ENCODE measurements at places on chromosomes 11 and 22. TPM values are rescaled to one million over a fixed set of nuclear protein-coding genes. Genes with fewer than 3 reads are reported as not detected.

The TMPRSS6 gene
- 1.3 TPM for total RNA-seq

The VPS11 gene
- total RNA-seq: 30.1 TPM

The IGLL1 gene
- 0.42 TPM for total RNA-seq

The NKAPD1 gene
- total RNA-seq: 20.6 TPM

The PPFIBP2 gene
- total RNA-seq: 7.8 TPM

The SCN3B gene
- not detected for total RNA-seq

The DTX4 gene
- 0.12 TPM for total RNA-seq

The PRG3 gene
- not detected for total RNA-seq

The OR5B21 gene
- 0.44 TPM for total RNA-seq

The FGF19 gene
- total RNA-seq: not detected

The LRP5 gene
- total RNA-seq: 15.6 TPM

The RCOR2 gene
- 0.16 TPM for total RNA-seq

The PGA5 gene
- not detected for total RNA-seq

- no peak for DNase-seq
These were observed 468.2 kb downstream of the MIAT start for GRCh38 chr22:27125539-27125938.

GRCh38 chr22:37860796-37861421 lies 11.7 kb downstream of the EIF3L start:
- DNase-seq: no peak

- no peak for DNase-seq
These were observed 3.9 kb downstream of the FDX1 start for GRCh38 chr11:110433393-110434333.

GRCh38 chr11:72433455-72434036 lies 785 bp downstream of the CLPB start:
- no peak for DNase-seq

GRCh38 chr22:39170825-39171622 lies 18.5 kb upstream of the CBX7 start:
- peak; percentile 87 for DNase-seq

- peak; percentile 26 for DNase-seq
These were observed 81.8 kb upstream of the KCNQ1OT1 start for GRCh38 chr11:2781408-2782274.

- no peak for DNase-seq
These were observed 86.6 kb downstream of the RTL6 start for GRCh38 chr22:44411226-44412135.

GRCh38 chr11:108698844-108699642 lies 34.2 kb downstream of the DDX10 start:
- DNase-seq: no peak

DNA sequence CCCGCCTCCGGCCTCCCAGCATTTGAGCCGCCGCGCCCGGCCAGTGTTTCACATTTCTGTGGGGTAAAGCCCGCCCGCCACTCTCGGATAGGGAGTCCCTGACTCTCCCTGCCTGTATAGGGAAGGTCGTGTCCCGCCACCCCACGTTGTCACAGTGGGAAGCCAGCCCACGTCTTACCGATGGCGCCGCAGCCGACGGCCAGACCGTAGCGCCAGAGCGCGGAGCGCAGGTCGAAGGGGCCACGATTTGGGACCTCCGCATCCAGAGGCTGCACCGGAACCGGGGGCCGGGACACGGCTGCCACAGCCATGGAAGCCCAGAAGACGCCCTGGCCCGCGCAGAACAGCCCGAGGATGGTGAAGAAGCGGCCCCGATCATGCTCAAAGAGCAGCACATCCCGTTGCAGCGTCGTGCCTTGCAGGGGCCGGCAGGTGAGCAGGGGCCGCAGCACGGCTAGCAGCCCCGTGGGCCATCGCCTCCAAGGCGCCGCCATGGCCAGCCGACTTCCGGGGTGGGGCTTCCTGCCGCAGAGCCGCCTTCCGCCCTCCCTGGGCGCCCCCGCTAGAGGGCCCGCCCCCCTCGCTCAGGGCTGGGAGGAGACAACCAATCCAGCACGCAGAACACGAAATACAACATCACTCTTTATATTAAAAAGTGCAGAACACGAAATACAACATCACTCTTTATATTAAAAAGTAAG lies at the start of gene TMEM223:
Gene TMEM223, minus strand, starts transcription at position 506 of the 701 bp plus-strand sequence. Its CDS starts 12 bp downstream, at position 494.
- peak; percentile 94 for DNase-seq

DNA sequence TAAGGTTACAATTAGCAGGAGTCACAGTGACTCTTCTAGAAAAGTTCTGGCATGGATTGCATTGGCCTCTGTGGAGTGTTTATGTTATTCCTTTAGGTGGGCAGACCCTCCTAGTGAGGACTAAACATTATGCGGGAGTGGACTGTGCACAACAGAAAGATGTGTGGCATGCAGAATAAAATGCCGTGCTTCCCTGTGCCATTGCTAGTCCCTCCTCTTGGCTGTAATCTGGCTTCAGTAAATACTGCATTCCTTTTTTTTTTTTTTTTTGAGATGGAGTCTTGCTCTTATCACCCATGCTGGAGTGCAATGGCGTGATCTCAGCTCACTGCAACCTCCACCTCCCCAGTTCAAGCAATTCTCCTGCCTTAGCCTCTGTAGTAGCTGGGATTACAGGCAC lies 45.0 kb downstream of the SLC5A1 start:
- DNase-seq: no peak

- DNase-seq: no peak
These were observed 59.5 kb upstream of the PRSS23 start for GRCh38 chr11:86740628-86741483.

GRCh38 chr11:132719684-132720083 lies 812.6 kb downstream of the OPCML start:
- DNase-seq: no peak

GRCh38 chr22:45993841-45994240 lies 16.9 kb upstream of the WNT7B start:
- no peak for DNase-seq

DNA sequence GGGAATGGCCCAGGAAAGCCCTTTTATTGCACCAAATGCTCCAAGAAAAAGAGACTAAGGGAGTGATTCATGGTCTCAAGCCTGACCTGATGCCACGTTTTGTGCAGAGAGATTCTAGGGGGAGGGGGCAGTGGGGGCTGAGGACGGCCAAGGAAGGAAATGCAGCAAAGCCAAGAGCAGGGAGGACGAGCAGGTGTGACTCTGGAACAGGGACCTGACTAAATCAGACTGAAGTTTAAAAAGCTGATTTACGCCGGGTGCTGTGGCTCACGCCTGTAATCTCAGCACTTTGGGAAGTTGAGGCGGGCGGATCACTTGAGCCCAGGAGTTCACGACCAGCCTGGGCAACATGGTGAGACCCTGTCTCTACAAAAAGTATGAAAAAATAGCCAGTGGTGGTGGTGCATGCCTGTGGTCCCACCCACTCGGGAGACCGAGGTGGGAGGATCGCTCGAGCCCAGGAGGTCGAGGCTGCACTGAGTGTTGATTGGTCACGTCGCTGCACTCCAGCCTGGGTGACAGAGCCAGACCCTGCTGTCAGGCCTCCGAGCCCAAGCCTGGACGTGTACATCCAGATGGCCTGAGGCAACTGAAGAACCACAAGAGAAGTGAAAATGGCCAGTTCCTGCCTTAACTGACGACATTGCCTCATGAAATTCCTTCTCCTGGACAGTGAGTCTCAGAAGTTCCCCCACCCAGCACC lies 10.8 kb upstream of the IFITM3 start:
- peak; percentile 45 for DNase-seq

- peak; percentile 73 for DNase-seq
These were observed 670 bp downstream of the NEFH start for GRCh38 chr22:29480512-29481264.

DNA sequence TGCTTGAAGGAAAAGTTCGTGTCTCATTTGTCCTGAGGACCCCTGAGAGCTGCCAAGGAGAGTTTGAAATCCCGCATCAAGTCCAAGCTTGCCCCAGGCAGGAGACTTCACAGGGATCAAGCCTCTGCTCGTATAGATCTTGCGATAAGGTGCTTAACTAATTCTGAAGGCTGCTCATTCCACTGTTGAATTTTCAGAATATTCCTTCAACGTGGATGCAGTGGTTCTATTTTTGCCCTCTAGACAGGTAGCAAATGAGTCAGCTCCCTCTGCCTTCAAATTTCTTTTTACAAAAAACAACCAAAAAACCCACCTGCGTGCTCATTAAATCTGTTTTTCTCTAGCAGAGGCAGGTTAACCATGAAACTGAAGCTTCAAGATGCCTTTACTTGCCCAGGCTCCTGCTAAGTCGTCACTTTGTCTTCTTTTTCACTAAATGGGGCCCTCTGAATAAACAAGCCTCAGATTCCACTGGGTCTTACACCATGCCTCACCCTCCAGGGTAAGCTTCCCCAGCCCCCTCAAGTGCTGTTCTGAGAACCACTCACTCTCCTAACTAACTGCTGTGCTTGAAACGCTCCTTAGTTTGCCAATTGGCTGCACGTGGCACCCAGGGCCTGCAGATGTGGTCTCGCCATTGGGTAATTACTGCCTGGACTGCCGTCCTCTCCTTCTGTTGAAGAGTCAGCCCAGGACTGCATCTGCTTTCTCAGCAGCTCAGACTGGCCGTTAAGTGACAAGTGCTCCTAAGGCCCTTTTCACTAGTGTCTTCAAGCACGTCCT lies 105.0 kb downstream of the TRPC6 start:
- no peak for DNase-seq

DNA sequence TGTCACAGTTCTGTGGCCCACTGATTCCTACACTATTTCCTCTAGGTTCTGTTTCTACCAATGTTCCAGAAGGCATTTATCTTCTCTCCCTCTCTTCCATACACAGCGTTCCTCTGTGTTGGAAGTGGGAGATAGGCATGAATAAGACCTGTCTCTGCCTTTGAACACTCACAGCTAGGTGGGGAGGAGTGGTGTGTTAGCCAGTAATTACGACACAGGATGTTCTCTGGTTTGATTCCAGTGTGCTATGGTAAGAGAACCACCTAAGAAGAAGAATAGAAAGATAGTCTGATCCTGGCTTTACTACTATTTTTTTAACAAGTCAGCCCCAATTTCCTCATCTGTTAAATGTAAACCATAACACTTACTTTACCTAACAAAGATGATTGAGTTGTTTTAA lies 200.2 kb upstream of the MTMR2 start:
- DNase-seq: no peak

GRCh38 chr22:46830841-46831240 lies 68.4 kb downstream of the TBC1D22A start:
- DNase-seq: no peak

GRCh38 chr11:113932788-113933187 lies 28.2 kb downstream of the HTR3B start:
- no peak for DNase-seq

GRCh38 chr11:30919389-30920152 lies 333.4 kb upstream of the MPPED2 start:
- no peak for DNase-seq

GRCh38 chr11:810040-810567 lies 337 bp downstream of the RPLP2 start:
- DNase-seq: no peak

GRCh38 chr11:119027561-119028345 lies 2.9 kb downstream of the SLC37A4 start:
- DNase-seq: no peak

DNA sequence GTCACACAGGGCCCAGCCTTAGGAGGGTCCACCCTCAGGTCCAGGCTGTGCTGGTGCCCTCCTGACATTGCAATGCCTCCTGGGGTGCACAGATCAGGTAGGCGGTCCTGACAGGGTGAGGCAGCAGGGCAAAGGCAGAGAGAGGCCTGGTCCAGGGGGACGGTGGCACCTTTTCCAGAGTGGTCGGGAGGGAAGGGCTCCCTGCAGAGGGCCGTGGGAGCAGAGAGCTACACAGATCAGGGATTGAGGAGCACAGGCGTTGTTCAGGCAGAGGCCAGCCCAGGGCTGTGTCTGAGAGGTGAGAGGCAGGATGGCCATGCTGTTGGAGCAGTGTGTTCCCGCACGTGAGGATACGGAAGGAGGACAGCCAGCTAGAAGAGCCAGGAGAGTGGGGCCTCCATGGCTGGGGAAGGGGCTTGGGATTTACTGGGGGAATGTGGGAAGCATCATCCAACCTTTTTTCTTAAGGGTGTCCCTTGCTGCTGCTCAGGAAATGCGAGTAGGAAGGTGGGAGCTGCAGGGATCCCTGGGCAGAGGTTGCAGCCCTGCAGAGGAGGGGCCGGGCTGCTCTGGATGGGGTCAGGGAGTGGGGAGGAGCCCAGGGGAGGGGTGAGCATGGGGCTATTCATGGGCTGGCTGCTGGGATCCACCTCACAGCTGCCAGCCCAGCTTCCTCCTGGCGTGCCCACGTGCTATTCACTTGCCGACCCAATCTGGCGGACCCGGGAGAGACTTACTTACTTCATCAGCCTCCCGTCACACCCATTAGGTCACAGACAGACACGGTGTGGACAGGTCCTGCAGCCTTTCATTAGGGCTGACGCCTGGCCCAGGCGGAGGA lies 1516.4 kb downstream of the TBC1D22A start:
- no peak for DNase-seq

GRCh38 chr11:114157476-114158050 lies 98.1 kb downstream of the ZBTB16 start:
- no peak for DNase-seq

- DNase-seq: peak; percentile 74
These were observed 201.2 kb upstream of the E2F8 start for GRCh38 chr11:19441752-19442553.

DNA sequence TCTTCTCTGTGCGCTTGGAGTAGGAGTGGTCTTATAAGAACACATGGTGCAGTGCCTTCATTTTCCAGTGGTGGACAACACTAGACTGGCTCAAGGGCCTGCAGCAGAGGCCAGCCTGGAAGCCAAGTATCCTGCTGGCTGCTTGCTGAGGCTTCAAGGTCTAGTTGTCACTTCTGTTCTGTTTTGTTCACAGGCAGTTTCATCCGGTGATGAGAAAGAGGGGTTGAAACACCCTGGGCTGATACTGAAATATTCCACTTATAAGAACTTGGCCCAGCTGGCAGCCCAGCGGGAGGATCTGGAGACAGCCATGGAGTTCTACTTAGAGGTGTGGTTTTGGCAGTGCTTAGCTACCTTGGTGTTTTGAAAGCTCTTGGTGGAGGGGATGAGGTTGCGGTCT lies 29.8 kb downstream of the CABIN1 start:
- DNase-seq: no peak

GRCh38 chr22:34973016-34973415 lies 92.9 kb upstream of the ISX start:
- no peak for DNase-seq

GRCh38 chr11:129268371-129268770 lies 76.2 kb upstream of the ARHGAP32 start:
- no peak for DNase-seq

- no peak for DNase-seq
These were observed 13.2 kb downstream of the LMO1 start for GRCh38 chr11:8250434-8250833.
